ENCODE measurements at places on chromosomes 4 and X.

- no peak for DNase-seq
Observed at GRCh38 chr4:126568652-126569570, 1063.8 kb upstream of the INTU start.

DNA sequence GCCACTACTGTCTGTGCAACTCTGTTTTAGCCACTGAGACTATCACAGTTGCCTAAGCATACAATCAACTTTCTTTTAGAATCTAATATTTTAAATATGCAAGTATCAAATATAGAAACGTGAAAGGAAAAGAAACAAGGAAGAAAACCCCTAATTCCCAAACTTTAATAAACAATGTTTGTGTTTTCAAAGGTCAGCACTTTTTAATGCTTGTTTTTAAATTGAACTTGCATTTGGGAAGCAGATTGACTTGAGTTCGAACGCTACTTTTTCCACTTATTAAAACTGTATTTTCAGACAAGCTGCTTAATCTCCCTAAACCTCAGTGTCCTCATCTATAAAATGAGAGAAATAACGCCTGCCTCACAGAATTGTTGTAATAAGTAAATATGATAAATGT lies 185.8 kb upstream of the GPC4 start:
- DNase-seq, result no peak

- no peak for DNase-seq
Observed at GRCh38 chrX:102765217-102765616, 44.7 kb downstream of the GPRASP3 start.

DNA sequence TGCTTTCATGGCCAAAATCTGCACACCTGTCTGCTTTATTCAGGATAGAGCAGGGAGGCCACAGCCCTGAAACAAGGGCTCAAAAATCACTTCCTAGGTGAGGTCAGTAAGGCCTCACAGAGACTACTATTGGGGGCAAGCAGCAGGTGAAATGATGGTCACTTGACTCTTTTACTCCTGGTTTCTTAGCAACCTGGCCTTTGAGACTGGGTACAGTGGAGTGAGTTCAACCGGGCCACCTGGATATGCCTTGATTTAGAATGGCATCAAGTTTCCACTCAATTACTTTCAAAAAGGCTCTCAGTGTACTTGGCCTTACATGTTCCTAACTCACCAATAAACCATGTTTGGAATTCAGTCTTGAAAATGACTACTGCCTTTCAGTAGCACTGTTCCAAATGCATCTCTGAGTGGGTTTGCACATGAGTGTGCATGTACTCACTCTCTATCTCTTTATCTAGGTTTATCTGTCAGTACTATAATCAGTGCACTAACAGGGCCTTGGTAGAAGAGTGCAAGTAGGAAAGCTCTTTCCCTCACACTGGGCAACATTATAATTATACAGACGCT lies 388.2 kb downstream of the OPHN1 start:
- no peak for DNase-seq

DNA sequence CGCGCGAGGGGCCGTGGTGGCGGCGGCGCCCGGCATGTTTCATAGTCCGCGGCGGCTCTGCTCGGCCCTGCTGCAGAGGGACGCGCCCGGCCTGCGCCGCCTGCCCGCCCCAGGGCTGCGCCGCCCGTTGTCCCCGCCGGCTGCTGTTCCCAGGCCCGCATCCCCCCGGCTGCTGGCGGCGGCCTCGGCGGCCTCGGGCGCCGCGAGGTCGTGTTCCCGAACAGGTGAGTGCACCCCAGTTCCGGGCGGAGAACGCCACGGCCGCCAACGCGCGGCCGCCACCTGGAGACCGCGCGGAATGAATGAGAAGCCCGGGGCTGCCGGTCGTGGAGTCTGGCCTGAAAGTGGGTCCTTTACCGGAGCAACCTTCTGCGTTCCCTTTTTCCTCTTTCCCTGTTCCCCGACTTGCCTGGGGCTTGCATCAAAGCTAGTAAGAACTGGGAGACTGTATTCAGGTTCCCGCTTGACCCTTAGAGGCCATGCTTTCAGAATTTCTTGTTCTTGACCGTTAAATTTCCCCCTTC lies 429 bp downstream of the NOCT start:
- DNase-seq, result no peak

GRCh38 chr4:145406970-145407369 lies 74.7 kb upstream of the SMAD1 start:
- DNase-seq, result no peak

DNA sequence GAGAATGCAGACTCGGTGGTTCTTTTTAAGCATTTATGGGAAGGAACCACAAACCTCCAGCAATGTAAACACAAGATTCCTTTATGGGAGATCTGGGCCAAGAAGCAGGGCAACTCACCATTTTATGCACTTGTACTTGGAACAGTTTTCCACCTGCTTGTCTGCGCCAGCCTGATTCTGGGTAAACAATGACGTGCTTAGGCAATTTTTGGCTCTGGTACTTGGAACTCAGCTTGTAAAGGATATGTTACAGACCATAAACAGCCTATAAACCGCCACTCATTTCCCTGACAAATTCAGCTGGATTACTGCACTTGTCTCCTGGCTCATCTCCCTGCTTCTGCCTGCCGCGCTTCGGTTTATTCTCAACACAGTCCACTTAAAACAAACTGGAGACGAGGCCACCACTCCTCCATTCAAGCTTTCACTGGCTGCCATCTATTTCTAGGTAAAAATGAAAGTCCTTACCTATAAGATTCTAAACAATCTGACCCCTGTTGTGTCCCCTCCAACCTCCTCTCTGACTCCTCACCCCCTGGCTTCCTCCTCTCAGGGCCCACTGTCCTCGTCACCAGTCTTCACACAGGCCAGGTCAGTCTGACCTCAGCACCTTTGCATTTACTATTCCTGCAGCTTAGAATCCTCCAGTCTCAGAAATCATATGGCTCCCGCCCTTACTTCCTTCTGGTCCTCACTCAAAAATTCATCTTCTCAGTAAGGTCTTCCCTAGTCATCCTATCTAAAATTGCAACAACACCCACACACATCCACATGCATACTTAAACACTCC lies 205.9 kb upstream of the GALNT7 start:
- DNase-seq, result no peak

GRCh38 chrX:65994519-65995506 lies 45.1 kb downstream of the VSIG4 start:
- no peak for DNase-seq

- DNase-seq, result no peak
Observed at GRCh38 chr4:139582044-139582443, 26.0 kb upstream of the SETD7 start.

- DNase-seq, result no peak
Observed at GRCh38 chrX:148354916-148355315, 145.5 kb upstream of the AFF2 start.

- DNase-seq, result no peak
Observed at GRCh38 chr4:47017494-47017893, 13.9 kb upstream of the GABRB1 start.

- DNase-seq, result no peak
Observed at GRCh38 chrX:130851569-130851968, 51.4 kb downstream of the ENOX2 start.

DNA sequence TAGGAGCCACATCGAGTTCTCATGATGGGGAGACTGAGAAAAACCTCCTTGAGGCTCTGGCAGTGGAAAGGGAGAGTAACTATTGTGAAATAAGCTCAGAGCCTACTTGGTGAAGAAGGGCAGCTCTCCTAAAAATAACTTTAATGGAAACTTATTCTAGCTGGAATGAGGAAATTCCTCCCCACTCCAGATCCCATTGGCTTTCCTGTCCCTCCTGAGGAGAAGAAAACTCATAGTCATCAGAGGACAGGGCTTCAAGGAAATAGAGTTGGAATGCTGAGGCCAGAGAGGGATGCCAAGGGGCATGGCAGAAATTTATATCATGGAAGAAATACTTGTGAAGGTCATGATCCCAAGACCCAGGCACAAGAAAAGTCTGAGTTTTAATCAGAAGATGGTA lies 70.7 kb upstream of the TAPT1 start:
- DNase-seq, result no peak

DNA sequence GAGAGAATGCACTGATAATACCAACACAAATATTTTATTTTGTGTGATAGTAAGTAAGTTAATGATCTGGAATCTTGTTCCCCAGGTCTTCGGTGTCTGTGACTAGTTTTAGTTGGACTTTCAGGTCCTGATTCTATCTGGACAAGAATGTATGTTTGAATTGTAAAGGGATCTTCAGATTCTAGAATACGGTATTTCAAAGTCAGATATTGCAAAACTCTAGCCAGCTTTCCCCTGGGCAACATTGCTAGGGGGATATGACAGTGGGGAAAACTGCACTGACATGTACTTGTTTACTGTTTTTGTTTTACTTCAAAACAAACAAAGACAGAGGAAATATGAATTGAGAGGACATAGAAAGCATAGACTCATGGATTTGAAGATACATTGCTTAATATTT lies 489.0 kb downstream of the FAM133A start:
- DNase-seq, result no peak

DNA sequence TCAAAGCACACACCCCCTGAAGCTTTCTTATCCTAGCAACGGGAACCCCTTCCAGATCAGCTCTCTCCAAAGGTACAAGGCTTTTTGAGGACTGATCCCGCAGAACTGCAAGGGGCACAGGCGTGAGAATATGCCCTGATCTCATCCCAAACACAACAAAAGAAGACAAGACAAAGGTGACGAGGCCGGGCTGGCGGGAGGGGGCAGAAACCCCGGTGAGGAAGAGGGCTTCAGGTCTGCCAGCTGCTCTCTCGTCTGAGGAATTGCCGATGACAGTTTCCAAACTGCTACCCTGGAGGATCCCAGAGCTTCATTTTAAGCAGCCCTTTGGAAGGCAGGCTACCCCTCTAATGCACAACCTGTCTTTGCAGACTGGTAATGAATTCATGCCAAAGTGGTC lies 3.4 kb downstream of the HCFC1 start:
- no peak for DNase-seq

GRCh38 chr4:68951078-68951805 lies at the start of gene UGT2A3:
UGT2A3 (minus strand) TSS chr4:68951804; CDS start chr4:68951760, 44 bp downstream.
- DNase-seq, result no peak

DNA sequence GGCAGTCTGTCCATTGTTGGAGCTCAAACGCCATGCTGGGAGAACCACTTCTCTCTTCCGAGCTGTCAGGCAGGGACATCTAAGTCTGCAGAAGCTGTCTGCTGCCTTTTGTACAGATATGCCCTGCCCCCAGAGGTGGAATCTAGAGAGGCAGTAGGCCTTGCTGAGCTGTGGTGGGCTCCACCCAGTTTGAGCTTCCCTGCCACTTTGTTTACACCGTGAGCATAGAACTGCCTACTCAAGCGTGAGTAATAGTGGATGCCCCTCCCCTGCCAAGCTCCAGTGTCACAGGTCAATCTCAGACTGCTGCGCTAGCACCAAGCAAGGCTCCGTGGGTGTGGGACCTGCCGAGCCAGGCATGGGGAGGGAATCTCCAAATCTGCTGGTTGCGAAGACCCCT lies 145.7 kb downstream of the VSIG4 start:
- peak; percentile 3 for DNase-seq

DNA sequence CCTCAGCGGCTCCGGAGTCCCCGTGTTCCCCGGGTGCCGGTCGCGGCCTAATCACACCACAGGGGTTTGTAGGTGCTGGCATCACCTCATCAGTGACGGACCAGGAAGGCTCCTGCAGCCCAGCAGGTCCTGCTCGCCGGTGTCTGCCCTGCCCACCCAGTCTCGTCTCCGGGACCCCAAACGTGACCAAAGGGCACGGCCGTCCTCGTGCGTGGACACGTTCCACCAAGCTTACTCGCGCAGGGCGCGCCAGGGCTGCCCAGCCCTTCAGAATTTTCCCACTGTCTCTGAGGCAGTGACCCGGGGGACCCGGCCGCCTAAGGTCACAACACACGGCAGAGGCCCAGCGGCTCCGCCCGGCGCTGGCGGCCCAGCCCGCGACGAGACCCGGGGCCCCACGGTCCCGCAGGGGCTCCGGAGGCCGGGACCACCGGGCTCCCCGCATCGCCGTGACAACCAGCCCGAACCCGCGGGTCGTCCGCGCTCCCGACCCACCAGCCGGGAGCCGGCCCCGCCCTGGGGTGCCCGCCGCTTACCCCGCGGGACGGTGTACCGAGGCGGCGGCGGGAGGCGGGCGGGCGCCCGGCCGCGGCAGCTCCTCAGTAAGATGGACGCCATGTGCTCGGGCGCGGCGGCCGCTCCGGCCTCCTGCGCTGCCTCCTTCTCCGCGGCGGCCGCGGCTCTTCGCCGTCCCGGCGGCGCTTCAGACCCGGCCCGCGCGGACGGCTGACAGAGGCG lies 454 bp downstream of the LETM1 start:
- DNase-seq, result peak; percentile 56

DNA sequence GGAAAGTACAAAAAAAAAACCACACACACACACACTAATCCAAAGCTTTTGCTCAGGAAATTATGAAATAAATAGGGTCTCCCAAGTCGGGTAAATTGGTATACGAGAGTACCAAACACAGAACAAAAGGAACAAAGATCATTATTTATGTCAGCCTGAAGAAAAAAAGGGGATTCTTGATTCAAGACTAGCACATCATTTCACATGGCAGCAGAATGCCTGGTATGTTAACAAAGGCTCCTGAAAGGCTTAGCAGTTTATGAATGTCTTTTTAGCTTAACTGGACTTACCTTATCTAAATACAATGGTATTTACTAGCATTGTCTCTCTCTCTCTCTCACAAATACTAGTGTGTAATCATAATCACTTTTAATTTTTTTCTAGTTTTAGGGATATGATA lies 11.3 kb downstream of the RAP2C start:
- no peak for DNase-seq

DNA sequence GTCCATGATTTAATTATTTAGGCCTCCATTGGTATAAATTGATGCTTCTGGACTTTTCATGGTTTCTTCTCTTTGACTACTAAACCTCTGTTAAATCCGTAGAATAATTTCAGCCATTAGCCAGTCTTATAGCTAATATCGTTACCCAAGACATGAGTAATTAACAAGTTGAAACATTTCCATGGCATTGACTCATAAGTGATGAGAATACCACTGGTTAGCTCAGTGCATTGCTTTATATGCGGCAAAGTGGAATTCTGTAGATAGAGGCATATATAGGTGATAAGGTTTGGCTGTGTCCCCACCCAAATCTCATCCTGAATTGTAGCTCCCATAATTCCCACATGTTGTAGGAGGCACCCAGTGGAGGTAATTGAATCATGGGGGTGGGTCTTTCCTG lies 80.6 kb downstream of the VCX2 start:
- no peak for DNase-seq

GRCh38 chrX:45711231-45711630 lies 510.6 kb upstream of the DIPK2B start:
- no peak for DNase-seq

GRCh38 chrX:146456058-146456457 lies 353.5 kb upstream of the CXorf51B start:
- no peak for DNase-seq

DNA sequence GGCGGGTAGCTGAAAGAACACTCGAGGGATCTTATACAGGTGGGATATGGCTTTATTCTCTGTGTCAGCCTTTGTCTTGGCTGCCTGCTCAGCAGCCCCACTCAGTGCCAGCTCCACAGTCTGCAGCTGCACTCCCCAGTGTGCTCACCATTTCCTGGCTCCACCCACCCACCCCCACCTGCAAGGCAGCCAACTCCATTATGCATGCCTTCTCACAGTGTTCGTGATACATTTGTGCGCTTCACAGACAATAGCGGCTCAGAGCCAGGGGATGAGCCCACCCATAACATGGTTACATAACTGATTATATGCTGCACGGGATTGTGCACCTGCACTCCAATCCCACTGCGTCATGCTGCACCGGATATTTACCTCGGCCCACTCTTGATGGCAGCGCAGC lies 8.8 kb upstream of the TMEM128 start:
- DNase-seq, result no peak

Measured in GM06990 (cell line).